CD8-positive, alpha-beta memory T cell (primary cell): ENCODE measurements at places on chromosomes 1 and 21.

GRCh38 chr1:220213382-220213983, 58.8 kb downstream of the RAB3GAP2 start:
- DNase-seq = no peak

DNA sequence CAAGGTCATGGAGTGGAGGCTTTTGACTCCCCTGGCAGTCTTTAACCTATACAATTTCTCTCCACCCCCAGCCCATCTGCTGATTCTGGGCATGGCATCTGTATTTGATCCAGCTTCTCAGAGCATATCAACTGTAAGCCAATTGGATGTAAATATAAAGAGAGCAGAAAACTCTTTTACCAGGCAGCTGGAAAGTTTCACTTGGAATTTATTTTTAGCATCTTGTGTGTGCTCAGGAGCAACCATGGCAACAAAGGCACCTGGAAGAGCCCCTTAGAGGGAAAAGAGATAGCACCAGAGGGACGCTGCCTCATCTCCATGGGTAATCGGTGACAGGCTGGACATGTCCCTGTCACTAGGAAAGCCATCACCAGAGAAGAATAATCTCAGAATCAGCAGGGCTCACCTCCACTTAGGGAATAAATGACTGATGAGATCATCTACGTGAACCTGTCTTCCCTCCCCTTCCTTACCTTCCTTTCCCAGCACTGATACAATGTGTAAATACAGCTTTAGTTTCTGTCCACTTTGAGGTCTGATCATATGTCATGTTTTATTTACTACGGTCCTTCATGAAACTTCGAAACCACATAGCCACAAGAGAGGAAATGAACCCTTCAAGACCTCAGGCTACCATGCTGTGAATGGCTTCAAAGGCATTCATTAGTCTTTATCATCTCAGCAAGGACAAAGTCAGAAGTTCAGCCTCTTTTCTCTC, 25.3 kb upstream of the SIPA1L2 start:
- no peak for DNase-seq

DNA sequence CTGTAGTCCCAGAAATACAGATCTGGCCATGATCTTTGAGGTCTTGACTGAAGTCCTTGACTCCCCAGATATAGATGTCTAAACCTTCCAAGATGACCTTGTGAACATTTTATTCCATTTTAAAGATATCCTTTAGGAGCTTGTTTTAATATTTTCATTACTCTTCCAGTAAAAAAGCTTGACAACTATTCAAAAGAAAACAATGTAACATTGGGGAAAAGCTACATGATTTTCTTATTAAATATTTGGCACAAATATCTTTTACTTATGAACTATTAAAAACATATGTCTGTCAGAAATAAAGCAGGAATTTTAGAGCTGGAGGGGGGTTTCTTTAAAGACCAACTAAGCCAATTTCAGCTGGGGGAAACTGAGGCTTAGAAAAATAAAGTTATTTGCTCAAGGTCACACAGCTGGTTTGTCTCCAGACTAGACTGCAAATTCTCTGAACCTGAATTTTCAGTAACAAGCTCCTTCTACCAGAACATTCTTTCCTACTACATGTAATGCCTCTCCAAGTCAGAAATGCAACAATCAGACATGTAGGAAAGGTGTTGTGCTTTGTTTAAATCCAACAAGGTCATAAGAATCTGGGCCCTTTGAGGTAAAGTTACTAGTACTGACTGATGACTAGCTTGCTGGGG, 67.0 kb upstream of the PTCH2 start:
- DNase-seq = no peak

DNA sequence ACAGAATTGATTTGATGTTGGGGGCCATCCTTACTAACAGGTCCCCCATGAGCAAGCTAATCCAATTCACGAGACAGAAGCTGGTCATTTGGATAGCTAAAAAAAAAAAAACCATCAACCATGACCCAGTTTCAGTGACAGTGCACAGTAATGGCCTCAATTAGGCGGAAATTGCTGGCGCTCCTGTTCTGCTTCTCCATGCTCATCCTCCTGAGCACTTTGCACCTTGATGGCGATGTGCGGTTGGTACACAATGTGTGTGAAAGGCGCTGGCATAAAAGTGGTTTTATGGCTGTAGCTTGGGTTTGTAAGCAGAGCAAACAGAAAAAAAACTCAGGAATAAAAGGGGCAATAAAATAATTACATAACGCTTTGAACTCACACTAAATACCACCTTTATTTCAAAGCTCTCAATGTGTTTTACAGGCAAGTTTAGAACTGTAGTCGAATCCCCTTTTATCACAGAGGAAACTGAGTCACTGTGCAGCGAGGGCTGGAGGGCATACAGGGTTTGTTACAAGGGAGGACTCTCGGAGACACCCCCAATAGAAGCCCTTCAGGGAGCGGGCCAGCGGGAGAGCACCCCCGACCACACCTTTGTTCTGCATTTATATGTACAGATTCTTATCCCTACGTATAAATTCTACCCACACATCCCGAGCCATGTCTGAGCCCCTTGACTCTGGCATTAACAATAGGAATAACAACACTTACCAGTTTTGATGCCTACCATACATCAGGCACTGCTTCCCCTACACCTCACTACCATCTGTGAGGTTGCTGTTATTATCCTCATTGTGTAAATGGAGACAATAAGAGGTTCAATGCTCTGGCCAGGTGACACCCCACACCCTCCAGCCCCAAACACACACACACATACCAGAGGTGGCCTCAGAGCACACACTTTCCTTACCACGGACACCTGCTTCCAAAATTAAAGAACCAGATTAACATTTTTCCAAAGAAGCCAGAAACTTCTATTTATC, 213.5 kb upstream of the IRF2BP2 start:
- no peak for DNase-seq
